ENCODE measurements at places on chromosomes 7 and 10.

- no peak for DNase-seq
Observed at GRCh38 chr10:28679581-28680357, 2.4 kb downstream of the BAMBI start.

DNA sequence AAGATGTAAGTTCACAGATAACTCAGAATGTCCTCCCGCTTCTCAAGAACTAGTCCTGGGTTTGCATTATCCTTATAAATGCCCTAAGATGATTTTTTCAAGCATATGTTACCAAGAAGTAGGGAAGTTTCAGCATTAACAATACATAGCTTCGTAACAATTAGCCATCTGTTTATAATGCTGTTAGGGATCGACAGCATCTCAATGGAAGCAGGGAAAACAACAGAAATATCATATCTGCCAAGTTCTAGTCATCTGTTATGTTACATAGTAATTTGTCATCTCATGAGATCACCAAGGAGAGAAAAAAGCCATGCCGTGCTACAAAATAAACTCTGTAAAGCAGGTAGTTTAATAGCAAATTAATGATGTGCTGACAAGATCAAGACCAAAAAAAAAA is 731.5 kb upstream of the C7orf33 start:
- DNase-seq = no peak

DNA sequence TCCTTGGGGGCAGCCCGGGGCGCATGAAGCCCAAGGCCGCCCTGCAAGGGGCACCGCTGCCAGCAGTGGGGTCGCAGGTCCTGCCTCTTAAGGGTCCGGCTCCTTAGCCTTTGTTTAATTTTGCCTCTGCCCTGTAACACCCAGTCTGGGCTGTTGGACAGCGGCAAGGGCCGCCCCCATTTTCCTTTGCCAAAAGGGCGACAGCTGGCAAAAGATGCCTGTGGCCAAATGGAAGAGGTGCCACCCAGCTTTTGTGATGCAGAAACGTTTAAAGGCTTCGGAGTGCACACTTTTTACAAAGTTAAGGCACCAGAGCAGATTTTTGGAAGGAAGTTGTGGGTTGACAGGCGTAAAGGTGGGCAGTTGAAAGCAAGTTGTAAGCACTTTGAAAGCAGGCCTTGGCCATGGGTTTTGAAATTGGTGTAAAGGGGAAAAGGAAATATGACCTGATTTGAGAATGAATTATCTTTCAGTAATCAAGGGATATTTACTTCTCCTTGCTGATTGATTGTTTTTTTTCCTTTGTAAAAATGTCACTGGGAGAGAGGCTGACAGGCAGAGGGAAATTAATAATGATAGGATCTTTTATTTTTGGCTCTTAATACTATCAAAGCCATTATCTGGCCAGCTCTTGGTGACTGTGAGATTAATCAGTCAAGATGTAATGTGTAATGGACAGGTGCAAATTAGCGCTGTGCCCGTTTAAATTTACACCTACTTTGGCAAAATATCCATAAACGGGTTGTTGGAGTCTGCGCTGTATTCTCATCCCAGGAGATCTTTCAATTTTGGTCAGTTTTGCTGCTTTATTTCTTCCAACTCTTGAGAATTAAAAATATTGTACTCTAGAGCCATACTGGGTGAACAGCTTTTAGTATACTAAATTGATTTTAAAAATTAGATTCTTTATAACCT is 1.2 kb downstream of the CASD1 start:
- DNase-seq = no peak

GRCh38 chr10:122494833-122495232 is 33.5 kb downstream of the HTRA1 start:
- DNase-seq = no peak

DNA sequence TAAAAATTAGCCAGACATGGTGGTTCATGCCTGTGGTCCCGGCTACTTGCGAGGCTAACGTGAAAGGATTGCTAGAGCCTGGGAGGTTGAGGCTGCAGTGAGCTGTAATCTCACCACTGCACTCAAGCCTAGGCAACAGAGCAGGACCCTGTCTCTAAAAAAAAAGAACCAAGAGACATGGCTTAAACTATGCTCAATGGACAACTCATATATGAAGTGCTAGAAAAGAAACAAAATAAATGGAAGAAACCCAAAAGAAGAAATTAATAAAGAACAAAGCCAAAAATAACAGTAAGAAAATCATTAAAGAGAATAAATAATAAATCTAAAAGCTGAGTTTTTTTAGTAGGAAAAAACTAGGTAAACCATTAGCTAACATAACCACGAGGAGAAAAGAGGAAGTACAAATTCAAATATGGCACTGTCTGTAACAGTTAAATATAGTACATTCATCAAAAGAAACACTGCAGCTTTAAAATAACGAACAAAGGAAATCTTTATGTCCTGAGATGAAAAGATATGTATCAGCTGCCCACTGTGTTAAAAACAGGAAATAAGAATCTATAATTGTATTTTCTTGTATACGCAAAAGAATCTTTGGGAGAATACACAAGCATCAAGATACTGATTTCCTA is 48.7 kb downstream of the UPF2 start:
- DNase-seq = no peak

- peak; percentile 50 for DNase-seq
Observed at GRCh38 chr10:46516660-46517416, 39.6 kb downstream of the GPRIN2 start.

DNA sequence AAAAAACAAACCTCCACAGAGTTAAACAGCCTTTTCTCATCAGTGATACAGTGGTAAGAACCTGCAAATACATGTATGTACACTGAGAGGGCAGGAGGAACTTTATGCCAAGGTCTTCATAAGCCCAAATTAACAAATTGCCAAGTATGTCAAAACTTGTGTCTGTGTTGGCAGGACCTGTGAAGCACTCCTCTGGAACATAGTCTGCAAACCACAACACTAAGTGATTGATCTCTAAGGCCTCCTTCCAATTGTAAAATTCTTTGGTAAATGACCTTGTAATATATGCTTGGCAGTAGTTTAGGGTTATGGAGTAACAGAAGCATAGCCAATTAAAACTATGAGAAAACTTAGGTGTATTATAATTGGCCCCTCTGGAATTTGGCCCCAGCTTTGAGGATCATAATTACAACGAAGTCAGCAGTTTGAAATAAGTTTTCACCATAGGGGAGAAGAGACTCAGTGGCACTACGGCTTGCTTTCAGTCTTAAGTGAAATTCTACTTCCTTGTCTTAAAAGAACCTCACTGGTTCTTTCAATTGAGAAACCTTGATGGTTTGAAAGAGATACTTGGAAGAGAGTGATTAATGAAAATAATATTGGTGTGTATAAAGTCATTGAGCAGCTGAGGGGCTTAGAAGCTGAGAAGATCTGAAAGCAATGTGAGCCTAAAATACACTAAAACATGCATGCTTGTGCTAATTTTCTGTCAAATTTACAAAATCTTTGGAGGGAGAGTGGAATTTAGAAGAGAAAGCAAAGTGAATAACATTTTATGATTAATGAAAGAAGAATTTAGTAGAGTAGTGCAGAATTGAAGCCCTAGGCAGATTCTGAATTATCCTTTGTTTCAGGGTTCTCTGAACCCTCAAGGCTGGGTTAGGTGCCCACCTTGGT is 57.6 kb downstream of the CNNM2 start:
- DNase-seq = no peak

DNA sequence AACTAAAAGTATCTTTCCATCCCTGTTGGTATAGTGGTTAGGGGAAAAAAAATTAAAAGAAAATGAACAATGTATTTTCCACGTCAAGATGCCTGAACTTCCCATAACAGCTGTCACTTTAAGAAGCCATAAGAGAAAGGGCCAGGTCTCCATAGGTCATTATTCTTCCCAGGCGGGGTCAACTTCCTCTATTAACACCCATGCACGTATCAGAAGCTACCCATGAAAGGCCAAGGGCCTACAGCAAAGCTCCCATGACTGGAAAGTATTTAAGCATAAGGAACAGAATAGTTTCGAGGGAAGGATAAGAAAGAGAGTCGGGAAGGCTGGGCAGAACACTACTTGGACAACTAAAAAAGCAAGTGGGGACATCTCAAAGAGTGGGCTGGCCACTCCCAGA is 40.1 kb downstream of the RBM28 start:
- no peak for DNase-seq

GRCh38 chr7:6074612-6075380 is 43.6 kb downstream of the ANKRD61 start:
- no peak for DNase-seq

Measured in spinal cord (tissue), 10 donors.